ENCODE measurements at places on chromosomes 16 and 17.

- no peak for DNase-seq
These were observed 168.9 kb downstream of the GRIN2A start for GRCh38 chr16:10013364-10013763.

DNA sequence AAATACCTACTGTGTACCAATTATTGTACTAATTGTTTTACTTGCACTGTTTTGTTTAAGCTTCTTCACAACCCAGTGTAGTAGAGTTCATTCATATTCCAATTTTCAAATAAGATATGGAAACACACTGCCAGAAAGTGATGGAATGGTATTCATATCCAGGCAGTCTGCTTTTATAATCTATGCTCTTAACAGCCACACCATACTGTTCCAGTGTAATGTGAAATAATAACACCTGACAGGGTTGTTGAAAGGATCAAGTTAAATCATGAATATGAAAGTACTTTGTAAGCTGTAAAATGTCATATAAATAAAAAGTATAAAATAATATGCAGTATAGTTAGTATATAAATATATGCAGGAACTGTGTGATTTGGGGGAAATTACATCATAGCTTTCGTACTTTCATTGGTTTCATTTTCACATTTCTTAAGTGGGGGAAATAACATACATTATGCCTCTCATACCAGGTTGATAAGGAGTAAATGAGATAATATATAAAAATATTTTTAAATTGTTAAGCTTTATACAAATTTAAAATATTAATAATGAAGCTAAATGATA is 230.8 kb downstream of the TANC2 start:
- no peak for DNase-seq

- DNase-seq, result no peak
These were observed 91.1 kb downstream of the IRF8 start for GRCh38 chr16:85989863-85990643.

- DNase-seq, result no peak
These were observed 4.6 kb downstream of the GAN start for GRCh38 chr16:81319221-81319912.

GRCh38 chr17:21475571-21475970 is 99.4 kb downstream of the KCNJ12 start:
- DNase-seq, result no peak

GRCh38 chr16:3023415-3023668 is 400 bp downstream of the HCFC1R1 start:
- DNase-seq, result no peak

- no peak for DNase-seq
These were observed 64.4 kb upstream of the TBX2 start for GRCh38 chr17:61335105-61335844.

- DNase-seq, result no peak
These were observed 39.4 kb downstream of the STH start for GRCh38 chr17:46038414-46038813.
